ENCODE measurements at places on chromosomes 13 and 19. TPM values are rescaled to one million over a fixed set of nuclear protein-coding genes. Genes with fewer than 3 reads are reported as not detected.

- DNase-seq, result no peak
- no peaks in the 10 kb centered on the region for H3K27me3 ChIP-seq
- no peak overlapping the region for H3K4me3 ChIP-seq
- H3K4me1 ChIP-seq, result no peaks in the 10 kb centered on the region
- H3K36me3 ChIP-seq, result no peaks in the 10 kb centered on the region
Measured at GRCh38 chr13:34421347-34421719, 520.7 kb upstream of the NBEA start.

GRCh38 chr13:94717916-94718315 is 5.6 kb upstream of the SOX21 start:
- H3K27ac ChIP-seq, result no peak overlapping the region
- H3K36me3 ChIP-seq, result no peaks in the 10 kb centered on the region
- no peak for DNase-seq
- H3K27me3 ChIP-seq, result peaks cover 55% of the 10 kb centered on the region
- no peaks in the 10 kb centered on the region for H3K4me1 ChIP-seq

The PRR19 gene
- total RNA-seq, result 1.0 TPM

The RUBCNL gene
- total RNA-seq, result 1.1 TPM

- H3K4me1 ChIP-seq, result peaks cover 12% of the 10 kb centered on the region
- H3K4me3 ChIP-seq, result no peak overlapping the region
- H3K36me3 ChIP-seq, result peaks cover 87% of the 10 kb centered on the region
- H3K27me3 ChIP-seq, result no peaks in the 10 kb centered on the region
- H3K27ac ChIP-seq, result no peak overlapping the region
- no peak for DNase-seq
Measured at GRCh38 chr13:40878823-40879222, 89.4 kb downstream of the SLC25A15 start.

Data from activated CD4-positive, alpha-beta T cell treated with anti-CD3 and anti-CD28 coated beads for 36 hours (primary cell).